ENCODE measurements at places on chromosomes 4 and X. TPM values are rescaled to one million over a fixed set of nuclear protein-coding genes. Genes with fewer than 3 reads are reported as not detected.

Gene KLKB1
- not detected for polyA plus RNA-seq

Gene GAGE1
- polyA plus RNA-seq, result not detected

Gene MMRN1
- 3.5 TPM for polyA plus RNA-seq

Gene CPEB2
- polyA plus RNA-seq, result 0.74 TPM

Gene APBB2
- not detected for polyA plus RNA-seq

Gene MAPK10
- polyA plus RNA-seq, result not detected

Gene SPOCK3
- not detected for polyA plus RNA-seq

Gene SHROOM4
- not detected for polyA plus RNA-seq

Gene KLB
- 0.07 TPM for polyA plus RNA-seq

Gene ARMCX2
- polyA plus RNA-seq, result 1.00 TPM

Gene ADAMTS3
- polyA plus RNA-seq, result not detected

Gene CCKAR
- not detected for polyA plus RNA-seq

Gene ACSL1
- 4.8 TPM for polyA plus RNA-seq

Gene HSFX3
- not detected for polyA plus RNA-seq

Gene BEND4
- not detected for polyA plus RNA-seq

Gene TMEM271
- polyA plus RNA-seq, result not detected

Gene SLC49A3
- polyA plus RNA-seq, result 3.8 TPM

Gene CLDN22
- polyA plus RNA-seq, result not detected

Gene FOXR2
- not detected for polyA plus RNA-seq

Gene SPANXA2
- polyA plus RNA-seq, result not detected

Gene F9
- polyA plus RNA-seq, result not detected

Gene MAGEA11
- polyA plus RNA-seq, result not detected

Gene STPG2
- polyA plus RNA-seq, result not detected

Gene SLITRK4
- polyA plus RNA-seq, result not detected

Gene TIMP1
- 153 TPM for polyA plus RNA-seq

Gene ADGRA3
- polyA plus RNA-seq, result 2.7 TPM

Gene TMEM150C
- polyA plus RNA-seq, result not detected

Gene HEPH
- not detected for polyA plus RNA-seq

Gene TEX13D
- polyA plus RNA-seq, result not detected

Gene SCML2
- polyA plus RNA-seq, result not detected

Gene GUCY1B1
- 7.8 TPM for polyA plus RNA-seq

Gene HSFX4
- not detected for polyA plus RNA-seq

Gene YIPF6
- 25.8 TPM for polyA plus RNA-seq

Gene ARSH
- not detected for polyA plus RNA-seq

Gene HUWE1
- polyA plus RNA-seq, result 4.2 TPM

Gene NXF2
- not detected for polyA plus RNA-seq

Gene PDE6B
- 35.8 TPM for polyA plus RNA-seq

Gene WDR45
- 104 TPM for polyA plus RNA-seq

Gene MTTP
- polyA plus RNA-seq, result not detected

Gene KCTD8
- polyA plus RNA-seq, result not detected

Gene C4orf51
- polyA plus RNA-seq, result not detected

Gene OPRPN
- not detected for polyA plus RNA-seq

Gene VEGFC
- not detected for polyA plus RNA-seq

Gene FAM199X
- polyA plus RNA-seq, result 13.6 TPM

Gene CT45A5
- not detected for polyA plus RNA-seq

Gene VCX2
- not detected for polyA plus RNA-seq

Gene DCHS2
- polyA plus RNA-seq, result not detected

Gene SLC10A4
- polyA plus RNA-seq, result not detected

Gene ATP2B3
- polyA plus RNA-seq, result not detected

Gene GPAT3
- 0.56 TPM for polyA plus RNA-seq

Gene CCNB3
- polyA plus RNA-seq, result 0.38 TPM

Gene FGB
- not detected for polyA plus RNA-seq

Gene NKX6-1
- not detected for polyA plus RNA-seq

Gene GASK1B
- polyA plus RNA-seq, result not detected

Gene ASB12
- polyA plus RNA-seq, result 3.9 TPM

Data from immature natural killer cell (primary cell).